ENCODE measurements at places on chromosomes 5 and 9.

GRCh38 chr5:154764967-154765366, 9.8 kb downstream of the LARP1 start:
- DNase-seq, result no peak

GRCh38 chr9:91163773-91164471, 197.8 kb downstream of the AUH start:
- DNase-seq, result no peak

- no peak for DNase-seq
These were observed 15.6 kb downstream of the IRF1 start for GRCh38 chr5:132474881-132475496.

DNA sequence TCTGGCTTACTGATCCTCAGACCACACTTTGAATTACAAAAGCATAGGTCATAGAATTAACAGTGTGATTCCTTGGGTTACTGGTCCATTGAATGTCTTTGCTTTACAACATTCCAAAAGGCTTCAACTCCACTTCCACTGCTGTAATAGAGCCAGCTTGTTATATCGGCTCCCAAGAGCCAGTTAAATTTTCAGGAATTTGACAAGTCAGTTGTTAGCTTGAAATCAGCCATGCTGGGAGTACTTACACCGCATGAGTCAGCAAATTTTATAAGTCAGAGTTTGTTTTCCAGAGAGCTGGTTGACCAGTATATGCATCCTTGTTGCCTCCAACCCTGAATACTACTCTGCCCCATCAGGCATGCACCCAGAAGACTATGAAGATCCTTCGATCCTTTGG, 73.1 kb downstream of the FOXB2 start:
- DNase-seq, result no peak

GRCh38 chr5:128413356-128413755, 124.7 kb downstream of the FBN2 start:
- DNase-seq, result no peak

DNA sequence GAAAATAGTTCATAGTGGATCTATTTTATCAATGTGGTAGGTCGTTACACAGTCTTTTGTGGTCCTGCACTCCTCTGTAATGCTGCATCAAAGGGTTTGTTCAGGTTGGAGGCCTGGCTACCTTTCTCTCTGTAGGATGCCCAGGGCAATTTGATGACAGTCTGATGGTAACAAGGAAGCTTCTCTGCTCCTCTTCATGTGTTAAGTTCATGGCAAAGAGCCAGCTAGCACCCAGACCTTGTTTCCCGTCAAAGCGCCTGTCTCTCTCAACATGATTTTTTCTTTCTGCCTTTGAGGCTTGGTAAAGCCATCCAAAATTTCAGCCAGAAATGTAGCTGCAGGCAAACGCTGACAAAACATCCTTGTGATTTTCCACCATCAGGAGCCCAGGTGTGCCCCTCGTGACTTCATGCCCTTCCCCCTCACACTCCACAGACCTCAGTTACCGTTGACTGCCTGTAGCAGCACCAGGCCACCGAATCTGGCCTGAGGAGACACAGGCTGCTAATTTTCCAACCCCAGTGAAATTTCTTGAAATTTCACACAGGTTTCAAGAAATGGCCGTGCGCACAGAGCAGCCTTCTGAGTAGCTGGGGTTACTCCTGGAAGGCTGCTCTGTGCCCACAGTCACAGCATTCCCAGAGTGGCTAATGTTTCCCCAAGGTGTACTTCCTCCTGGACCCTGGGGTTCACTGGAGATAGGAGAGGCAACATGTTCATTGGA, 292.7 kb downstream of the CWC27 start:
- no peak for DNase-seq

DNA sequence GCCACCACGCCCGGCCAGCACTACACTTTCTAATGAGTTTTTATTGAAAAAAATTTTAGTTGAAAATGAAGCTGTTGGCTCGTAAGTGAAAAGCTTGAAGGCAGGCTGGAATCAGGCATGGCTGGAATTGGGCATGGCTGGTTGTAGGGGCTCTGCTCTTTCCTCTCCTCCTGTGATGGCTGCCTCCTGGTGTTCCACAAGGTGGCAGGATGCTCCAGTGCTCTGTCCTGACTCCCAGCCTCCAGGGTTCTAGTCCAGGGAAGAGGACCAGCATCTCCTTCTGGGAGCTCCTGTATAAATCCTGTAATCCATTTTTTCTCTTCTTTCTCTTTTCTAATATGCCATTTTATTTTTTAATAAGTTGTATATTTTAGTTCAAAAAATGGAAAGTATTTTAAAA, 57.2 kb upstream of the DHFR start:
- no peak for DNase-seq

GRCh38 chr9:13410566-13411031, 131.1 kb upstream of the MPDZ start:
- DNase-seq, result no peak

DNA sequence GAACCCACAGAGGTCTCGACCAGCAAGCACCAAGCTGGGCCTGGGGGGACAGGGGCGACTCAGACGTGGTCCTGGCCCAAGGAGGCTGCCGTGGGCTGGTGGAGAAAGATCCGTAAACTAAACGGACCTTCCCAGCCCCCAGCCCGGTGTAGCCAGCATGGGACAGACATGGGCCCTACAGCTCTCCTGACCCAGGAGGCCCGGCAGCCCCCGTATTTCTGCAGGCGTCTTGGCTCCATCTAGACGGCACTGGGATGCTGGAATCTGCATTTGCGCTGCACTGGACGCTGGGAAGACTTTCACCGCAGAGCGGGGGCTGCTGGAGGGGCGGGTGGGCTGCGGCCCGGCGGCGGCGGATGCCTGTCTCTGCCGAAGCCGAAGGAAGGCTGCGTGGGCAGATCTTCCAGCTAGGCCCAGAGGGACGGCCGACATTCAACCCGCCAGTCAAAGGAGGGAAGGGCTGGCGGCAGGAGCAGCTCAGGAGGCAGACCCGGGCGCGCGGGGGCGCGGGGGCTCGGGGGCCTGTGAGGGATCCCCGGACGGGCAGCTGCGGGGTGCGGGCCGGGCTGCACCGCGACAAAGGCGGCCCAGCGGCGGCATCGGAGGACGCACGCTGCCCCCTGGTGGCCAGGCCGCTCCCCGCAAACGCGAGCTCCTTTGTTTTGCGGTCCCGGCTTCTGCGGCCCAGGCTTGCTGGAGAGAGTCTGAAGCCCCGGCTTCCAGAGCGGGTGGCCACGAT, 266.2 kb downstream of the NSG2 start:
- DNase-seq, result peak; percentile 65

GRCh38 chr5:11396917-11397316, 507.3 kb downstream of the CTNND2 start:
- DNase-seq, result no peak

DNA sequence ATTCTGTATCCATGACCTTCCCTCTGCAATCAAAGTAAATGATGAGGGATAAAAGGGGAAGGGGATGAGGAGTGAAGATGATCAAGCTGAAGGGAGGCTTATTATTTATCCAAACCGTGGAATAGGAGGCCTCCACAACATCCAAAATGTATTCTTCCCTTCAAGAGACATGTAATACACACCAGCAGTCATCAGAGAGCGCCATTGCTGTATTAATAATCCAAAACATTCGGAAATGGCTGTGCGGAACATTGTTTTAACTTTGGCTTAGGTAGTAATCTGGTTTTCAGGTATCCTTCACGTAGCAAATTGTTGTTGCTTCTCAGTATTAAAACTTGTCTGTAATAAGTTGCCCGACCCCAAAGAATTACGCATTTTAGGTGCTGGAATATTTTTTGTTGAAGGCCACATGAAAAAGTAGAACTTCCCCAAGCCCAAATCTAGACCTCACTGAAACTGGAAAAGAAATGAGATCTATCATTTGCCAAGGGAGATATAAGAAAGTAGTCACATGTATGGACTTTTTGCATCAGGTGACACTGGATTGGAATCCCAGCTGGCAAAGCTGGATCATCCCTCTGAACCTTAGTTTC, 2.6 kb upstream of the BOD1 start:
- no peak for DNase-seq

GRCh38 chr5:150338546-150338945, 19.0 kb upstream of the TCOF1 start:
- no peak for DNase-seq
